ENCODE measurements at places on chromosomes 7 and 10.
A peak's percentile ranks its signal among the peaks of the same experiment; 100 is the strongest.

GRCh38 chr10:123140983-123141390 lies 5.2 kb downstream of the HMX3 start:
- no peak for DNase-seq

DNA sequence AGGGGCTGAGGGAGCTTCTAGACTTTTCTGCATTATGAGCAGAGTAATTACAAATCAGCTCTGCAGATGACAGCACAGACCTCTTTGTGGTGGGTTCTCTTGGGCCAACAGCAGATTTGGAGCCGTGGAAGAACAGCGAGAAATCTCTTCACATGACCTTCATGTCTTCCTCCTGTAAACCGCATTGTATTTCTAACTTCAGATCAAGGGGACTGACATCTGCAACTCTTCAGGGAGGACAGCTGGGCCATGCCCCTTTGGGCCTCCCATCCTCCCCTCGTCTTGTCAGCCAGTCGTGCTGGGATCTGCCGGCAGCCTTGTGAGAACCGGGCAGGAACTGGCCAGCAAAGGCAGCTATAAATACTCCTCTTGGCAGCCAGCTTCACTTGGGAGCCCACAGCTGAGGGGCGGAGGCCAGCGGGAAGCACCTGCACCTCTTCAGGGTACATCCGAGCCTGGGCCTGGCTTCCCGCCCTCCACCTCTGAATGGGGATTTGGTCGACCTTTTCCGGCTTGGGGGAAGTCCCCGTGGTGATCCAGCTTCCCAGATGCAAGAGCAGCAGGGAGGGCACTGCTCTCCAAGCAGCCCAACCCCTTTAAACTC lies 54.7 kb downstream of the STEAP1B start:
- no peak for DNase-seq

- no peak for DNase-seq
These were observed 1.3 kb upstream of the UNC5B start for GRCh38 chr10:71211053-71211452.

- DNase-seq, result no peak
These were observed 14.2 kb downstream of the KPNA7 start for GRCh38 chr7:99193527-99194220.

DNA sequence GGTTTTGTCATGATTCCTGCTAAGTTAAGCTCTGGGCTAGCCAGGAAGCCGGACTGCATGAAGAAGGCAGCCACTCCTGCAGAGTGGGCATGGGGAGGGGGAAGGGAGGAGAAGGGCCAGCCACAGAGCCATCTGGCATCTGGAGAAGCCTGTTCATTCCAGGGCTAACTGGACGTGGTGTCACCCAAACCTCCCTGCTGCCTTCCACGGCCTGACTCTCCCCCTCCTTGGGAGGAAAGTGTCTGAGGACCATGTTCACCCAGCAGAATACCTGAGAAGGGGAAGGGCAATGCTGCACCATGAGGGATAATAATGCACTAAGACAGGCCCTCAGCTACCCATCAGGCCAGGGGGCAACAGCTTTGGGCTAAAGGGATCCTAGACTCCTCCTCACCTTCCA lies 15.4 kb downstream of the AQP1 start:
- no peak for DNase-seq

GRCh38 chr10:36493516-36493880 lies 631.9 kb upstream of the ANKRD30A start:
- no peak for DNase-seq

DNA sequence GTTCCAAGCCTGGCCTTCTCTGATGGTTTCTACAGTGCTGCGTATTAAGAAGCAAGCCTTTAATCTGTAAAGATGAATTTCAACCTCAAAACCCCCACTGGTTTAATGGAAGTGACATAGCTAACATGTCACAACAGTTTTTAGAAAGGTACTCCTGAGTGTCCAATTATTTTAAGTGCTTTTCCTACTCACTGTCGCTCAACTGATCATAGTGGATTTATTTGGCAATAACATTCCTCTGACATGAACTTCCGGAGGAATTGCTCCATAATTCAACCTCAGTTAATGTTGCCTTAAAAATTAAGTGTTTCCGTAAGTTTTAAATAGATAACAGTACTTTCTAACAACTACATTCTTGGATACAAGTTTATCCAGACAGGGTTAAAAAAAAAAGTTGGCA lies 57.5 kb downstream of the AGMO start:
- DNase-seq, result no peak

DNA sequence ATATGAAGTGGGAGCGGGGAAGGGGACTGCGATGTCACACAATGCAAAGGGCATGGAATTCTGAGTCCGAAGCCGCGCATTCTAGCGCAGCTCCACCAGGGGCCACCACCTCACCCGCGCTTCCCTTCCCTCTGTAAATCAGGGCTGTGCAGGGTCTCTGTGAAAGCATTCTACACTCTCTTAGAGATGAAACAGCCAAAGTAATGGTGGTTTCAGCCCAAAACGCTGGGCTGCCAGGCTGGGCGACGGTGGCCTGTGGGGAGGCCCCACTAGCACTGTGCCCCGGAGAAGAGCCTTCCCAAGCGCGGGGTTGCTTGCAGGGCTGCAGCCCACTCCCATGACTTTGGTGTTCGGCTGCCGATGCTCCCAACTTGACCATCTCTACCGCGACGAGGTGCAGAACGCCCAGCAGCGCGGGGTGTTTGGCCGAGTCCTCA lies 11.4 kb downstream of the ATG9B start:
- no peak for DNase-seq

DNA sequence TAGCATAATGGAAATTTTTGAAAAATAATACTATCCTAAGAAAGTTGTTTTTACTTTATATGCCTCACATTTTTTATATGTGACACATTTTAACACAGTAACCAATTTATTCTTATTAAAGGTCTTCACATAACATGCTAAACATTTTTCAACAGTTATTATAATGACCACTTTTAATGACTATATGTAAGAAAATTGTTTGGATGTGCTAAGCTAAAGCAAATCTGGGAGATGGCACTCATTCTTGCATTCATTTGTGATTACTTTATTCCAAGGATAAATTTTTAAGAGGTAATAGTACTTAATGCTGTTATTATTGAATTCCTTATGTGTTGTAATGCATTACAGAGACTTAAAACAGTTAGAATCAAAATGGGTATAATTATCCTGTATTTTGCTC lies 88.1 kb downstream of the ANKIB1 start:
- DNase-seq, result no peak

DNA sequence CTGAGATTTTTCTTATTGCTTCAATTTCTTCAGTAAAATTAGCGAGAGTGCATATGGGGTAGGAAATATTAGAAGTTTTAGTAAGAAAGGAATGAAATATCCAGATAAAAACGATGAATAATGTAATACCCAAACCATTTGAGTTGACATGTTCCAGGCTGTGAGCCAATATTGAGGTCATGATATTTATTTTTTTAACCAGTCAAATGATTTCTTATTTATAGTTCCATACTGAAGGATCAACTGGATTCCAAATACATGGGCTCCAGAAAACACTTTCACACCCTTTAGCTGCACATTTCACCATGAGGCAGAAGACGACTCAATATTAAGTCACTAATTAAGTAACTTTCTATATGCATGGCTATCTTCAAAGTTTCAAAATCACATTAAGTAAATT lies 312.5 kb downstream of the PPP1R3A start:
- DNase-seq, result no peak

DNA sequence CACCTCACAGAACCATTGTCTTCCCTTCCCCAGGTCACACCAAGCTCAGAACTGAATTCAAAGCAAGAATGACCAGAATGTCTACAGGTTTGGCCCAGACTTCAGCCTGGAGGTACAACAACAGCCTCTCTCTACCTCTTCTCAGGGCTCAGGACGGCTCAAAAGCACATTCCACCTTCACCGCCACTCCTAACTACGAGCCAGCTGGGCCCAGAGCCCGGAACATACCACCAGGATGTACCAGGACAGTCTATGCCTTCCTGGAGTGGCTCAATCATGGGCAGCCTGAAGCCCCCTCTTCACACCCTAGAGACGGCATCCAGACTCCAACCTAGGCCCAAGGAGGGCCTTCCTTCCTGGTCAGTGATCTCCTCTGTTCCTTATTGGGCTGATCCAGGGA lies 41.6 kb downstream of the ANXA8 start:
- DNase-seq, result no peak

- DNase-seq, result no peak
These were observed 147.3 kb downstream of the NRCAM start for GRCh38 chr7:108308903-108309302.

GRCh38 chr7:110600956-110601355 lies 490.0 kb upstream of the LRRN3 start:
- no peak for DNase-seq

DNA sequence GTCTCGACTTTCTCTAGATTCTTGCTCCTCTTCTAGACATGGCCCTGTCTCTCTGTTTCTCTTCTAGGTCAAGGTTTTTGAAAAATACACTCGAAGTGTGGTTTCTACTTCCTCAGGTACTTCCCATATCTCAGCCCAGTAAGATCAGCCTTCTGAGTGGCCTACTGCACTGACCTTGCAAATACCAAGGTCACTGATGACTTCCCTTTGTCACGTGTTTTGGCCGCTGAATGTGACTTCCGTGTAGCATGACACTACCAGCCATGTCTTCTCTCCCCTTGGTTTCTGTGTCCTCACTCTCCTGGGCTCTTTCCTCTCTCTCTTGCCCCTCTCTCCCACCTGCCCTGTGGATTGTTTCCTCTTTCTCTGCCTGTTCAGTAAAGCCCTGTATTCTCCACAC lies 7.9 kb upstream of the WIPF3 start:
- no peak for DNase-seq

- DNase-seq, result no peak
These were observed 60.2 kb downstream of the ZNF277 start for GRCh38 chr7:112266595-112267270.

- no peak for DNase-seq
These were observed 5.6 kb upstream of the AKR1B1 start for GRCh38 chr7:134464496-134464895.

GRCh38 chr7:142646386-142647140 lies 102.7 kb upstream of the PRSS1 start:
- DNase-seq, result no peak

DNA sequence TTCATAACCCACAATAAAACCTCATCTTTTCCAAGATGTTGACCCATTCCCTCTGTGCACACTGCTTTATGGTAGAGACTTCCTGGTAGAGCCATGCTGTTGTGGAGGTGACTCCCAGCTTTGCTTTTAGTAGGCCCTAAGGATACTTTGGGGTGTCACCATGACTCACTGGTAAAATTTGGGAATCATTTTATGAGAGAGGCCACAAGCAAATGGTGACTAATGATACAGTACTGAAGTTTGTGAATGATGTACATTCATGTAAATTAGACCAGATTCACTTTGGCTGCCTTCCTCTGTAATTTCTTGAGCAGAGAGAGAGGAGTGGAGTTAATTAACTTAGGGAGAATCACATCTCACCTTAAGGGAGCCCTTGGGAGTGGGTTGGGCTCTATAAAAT lies 686.5 kb downstream of the LRMDA start:
- no peak for DNase-seq

DNA sequence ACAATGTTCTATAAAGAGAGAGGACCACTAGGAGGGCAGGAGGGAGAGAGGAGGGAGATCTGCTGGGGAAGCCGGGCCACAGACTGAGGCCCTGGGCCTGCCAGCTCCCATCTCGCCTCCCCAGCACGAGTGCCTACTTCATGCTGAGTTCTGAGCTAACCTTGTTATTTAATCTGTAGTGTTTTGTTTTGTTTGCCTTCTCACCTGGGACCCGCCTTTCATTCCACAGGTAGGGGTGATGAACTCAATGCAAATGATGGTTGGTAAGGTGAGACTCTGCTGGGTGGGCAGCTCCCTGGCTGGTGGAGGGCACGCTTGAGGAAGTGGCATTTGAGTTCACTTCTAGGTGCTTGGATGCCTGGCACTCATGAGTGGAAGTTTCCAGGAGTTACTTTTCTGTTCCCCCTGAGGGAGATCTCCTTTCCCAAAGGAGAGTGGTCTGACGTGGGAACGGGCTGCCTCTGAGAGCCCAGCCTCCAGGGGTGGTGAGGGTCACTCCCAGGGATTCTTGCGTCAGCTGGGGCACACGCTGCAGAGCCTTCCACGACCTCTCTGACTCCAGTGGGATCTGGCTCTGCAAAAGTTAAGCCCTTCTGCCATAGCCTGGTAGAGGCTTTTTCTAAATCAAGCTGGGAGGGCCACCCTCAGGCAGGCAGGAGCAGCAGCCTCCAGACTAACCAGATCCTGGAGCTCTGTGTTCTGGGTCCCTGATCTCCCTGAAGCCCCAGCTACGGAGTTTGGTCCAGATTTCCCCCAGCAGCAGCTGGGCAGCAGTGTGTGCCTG lies 22.4 kb downstream of the UBTD1 start:
- no peak for DNase-seq

DNA sequence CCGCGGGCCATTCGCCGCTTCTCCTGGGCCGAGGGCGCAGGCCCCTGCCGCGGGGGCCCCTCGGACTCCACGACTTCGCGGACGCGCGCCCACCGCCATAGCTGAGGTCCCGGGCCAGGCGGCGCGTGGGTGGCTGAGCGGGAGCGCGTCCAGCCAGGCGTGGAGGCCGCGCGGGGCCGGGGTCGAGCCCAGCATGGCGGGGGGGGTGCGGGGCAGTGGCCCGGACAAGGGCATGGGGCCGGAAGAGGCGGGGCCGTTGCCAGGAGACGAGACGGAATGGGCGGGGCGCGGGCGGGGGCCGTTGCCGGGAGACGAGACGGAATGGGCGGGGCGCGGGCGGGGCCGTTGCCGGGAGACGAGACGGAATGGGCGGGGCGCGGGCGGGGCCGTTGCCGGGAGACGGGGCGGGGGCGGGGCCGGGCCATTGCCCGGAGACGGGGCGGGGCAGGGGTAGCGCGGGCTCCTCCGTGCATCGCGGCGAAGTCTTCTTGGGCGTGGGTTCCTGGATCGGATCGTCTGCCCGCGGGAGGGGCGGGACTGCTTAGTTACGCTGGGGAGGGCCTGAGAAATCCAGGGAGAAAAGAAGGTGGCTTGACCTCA lies 14.8 kb downstream of the ADAM8 start:
- DNase-seq, result peak; percentile 52

DNA sequence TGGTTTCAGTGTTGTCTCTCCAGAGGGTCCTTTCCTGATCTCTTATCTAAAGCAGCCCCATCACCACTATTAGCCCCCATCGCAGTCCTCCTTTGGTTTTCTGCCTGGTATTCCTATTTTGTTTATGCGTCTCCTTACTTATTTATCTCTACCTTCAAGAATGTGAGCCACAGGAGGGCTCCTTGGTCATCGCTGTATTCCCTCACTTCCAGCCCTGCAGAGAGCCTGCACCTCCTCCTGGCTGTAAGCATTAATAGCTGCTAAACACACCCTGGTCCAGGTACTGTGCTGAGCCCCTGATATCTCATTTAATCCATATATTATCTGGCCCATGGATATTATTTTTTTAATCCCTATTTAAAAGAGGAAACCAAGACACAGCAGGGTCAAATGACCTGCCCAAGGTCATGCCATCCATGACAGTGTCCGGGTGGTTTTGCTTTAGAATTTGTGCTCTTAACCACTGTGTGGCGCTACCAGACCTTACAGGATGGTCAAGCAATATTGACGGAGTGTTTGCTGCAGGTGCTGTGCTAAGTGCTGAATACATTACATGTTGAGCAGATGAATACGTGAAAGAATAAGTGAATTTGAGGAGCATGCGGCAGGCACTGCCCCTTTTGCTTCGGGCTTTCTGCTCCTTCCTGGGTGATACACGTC lies 227.2 kb downstream of the ADAM12 start:
- DNase-seq, result no peak

Measured in substantia nigra (tissue), 51 donors.